ENCODE measurements at places on chromosomes 4 and X.

GRCh38 chrX:66408507-66408906 is 230.4 kb downstream of the EDA2R start:
- DNase-seq = no peak

DNA sequence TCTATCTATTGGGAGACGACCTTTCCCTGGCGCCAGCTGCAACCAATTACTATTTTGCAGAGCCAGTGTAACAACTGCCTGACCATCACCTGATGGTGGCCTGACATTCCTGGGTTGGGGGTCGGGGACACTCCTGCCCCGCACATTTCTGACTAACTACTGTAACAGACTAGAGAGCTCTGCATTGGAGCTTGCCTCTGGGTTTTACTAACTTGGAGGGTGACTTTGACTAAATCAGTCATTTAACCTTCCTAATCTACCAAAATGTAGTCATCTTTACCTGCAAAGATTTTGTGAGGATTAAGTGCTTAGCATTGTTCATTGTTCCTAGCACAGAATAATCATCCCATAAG is 37.5 kb upstream of the ABCG2 start:
- DNase-seq = no peak

DNA sequence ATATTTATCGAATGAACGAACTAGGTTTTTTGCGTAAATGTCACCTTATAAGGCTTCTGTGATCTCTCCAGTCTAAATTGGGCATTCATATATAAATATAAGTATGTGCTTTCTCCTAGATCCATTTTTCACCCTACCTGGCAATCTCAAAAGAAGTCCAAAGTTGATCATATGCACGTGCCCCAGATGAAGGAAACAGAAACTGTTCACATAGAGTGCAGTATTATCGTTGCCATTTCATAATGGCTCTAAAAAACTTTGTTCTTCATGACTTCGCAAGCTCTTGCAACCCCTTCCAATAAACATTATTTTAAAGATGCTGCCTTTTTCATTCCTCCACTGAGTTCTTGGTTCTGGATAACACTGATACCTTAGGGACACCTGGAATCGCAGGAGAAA is 708 bp downstream of the INTS12 start:
- DNase-seq = no peak

DNA sequence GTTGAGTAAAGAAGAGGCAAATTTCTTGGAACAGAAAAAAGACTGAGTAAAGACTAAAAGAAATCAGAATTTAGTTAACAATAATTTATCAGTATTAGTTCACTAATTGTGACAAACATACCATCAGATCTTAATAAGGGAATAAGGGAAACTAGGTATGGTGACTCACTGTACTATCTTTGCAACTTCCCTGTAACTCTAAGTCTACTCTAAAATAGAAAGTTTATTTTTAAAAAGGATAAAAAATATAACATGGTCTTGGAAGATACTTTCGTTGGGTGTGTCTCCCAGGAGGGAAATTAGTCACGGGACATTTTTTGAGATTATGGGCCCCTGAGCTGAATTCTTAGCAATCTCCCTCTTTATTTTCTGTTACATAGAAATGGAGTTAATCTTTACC is 97.3 kb downstream of the EMCN start:
- DNase-seq = no peak

DNA sequence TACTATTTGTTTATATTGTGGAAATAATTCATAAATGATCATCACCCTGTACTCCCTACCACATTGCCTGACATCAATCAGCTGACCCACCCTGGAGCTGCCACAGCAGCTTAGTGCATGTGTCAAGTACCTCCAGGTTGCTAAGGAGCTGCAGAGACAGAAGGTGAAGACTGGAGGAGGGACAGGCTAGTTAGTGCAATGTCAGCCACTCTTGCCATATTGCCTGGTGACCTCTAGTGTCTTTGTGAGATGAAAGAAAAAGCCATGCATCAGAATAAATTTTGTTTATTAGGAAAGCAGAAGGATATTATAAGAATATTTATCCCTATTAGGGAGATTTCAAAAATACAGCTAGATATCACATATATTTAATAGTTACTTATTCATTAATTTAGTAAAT is 243.9 kb upstream of the FAT4 start:
- no peak for DNase-seq

- no peak for DNase-seq
Observed at GRCh38 chrX:13215729-13216128, 104.1 kb downstream of the ATXN3L start.

DNA sequence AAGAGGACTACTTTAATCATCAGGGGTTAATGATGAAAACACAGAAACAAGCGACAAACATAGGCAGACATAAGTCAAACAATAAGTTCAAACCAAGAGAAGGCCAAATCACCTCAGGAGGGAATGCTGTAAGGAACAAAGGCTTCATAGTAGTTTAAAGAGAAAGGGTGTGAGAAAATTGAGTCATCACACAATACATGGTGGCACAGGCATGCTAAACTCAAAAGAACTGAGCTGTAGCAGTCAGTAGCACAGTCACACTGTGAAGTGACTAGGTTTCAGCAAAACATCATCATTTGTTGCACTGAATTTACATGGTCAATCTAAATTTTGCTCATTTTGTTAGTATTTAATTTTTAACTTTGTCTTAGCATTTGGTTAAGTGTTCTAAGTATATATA is 24.2 kb downstream of the SMC1A start:
- DNase-seq = no peak

- DNase-seq = no peak
Observed at GRCh38 chrX:37757082-37757481, 22.8 kb upstream of the CYBB start.

DNA sequence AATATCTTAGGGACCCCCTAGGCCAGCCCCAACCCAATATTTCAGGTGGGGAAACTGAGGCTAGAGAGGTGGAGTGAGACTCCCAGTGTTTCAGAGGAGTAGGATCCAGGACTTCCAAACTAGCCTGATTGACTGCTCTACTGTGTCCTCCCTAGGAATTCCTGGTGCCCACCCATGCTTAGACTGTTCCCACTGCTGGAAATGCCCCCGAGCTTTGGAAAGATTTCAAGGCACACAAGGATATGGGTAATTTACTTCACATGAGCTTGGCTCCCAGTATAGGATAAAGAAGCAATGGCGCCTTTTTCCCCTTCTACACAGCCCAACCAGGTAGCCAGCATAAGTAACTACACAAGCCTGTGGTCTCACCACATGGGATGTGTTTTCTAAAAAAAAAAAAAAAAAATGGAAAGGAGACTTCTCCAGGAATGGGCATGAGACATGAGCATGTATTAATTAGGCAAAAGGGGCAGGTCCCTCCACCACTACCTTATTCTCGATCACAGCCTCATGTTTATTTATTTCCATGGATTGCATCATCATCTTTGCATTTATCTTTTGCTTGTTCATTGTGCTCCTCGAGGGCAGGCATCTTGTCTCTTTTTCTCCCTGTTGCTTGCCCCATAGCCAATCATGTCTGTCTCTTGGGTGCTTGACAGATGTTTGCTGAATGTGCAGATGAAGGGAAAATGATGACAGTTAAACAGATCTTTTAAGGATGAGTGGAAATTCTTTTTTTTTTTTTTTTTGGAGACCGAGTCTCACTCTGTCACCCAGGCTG is 66.7 kb downstream of the DRD5 start:
- no peak for DNase-seq

DNA sequence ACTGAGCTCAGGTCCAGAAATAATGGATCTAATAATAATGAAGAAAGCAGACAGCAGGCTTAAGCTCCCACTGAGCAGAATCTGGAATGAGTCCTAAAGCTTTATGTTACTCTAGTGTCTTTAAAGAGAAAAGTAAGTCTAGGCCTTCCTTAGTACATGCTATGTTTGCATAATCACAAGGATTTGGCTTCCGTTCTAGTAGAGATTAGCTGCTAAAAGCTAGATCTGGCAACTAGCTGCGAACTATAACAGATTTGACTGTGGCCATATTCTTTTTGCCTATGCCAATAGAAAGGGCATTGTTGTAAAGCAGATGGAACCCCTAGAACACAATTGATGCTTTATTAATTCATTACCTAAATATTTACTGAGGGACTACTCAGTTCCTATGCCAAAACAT is 19.0 kb downstream of the COX7B2 start:
- DNase-seq = no peak

DNA sequence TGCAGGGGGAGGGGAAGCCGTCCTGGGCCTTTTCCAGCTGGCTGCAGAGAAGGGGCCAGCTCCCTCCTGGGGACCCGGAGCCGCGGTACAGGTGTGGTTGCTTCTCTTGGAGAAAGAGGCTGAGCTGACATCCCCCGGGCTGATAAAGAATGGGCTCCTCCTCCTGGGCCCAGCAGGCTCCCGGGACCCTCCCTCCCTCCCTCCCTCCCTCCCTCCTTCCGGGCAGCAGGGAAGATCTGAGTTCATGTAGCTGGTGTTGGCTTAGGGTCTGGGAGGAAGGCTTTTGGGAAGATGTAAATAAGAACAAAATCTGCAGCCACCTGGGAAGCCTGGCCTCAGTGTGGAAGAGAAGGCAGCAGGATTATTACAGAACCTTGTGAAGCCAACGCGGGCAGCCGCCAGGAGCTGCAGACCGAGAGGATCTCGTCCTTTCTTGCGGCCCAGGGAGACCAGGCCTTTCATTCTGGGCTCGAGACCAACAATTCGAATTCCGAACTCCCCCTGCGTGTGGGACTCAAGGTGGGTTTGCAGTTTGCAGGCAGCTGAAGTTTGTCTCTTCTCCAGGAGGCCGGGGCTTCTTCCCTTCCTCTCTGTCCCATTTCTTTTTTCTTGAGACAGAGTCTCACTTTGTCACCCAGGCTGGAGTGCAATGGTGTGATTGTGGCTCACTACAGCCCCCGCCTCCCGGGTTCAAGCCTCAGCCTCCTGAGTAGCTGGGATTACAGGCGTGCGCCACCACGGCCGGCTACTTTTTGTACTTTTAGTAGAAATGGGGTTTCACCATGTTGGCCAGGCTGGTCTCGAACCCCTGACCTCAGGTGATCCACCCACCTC is at the start of gene PLCXD1:
PLCXD1 (plus strand) TSS at position 216 of the 834 bp plus-strand sequence. CDS start 2,807 bp downstream, outside the sequence.
- no peak for DNase-seq

GRCh38 chr4:118373614-118374255 is 20.9 kb upstream of the PRSS12 start:
- no peak for DNase-seq

- DNase-seq = no peak
Observed at GRCh38 chrX:85244450-85245211, 840 bp downstream of the ZNF711 start.

GRCh38 chr4:25030277-25031076 is at the start of gene LGI2:
Gene LGI2 (minus strand): TSS chr4:25030946. CDS start chr4:25030693, 253 bp downstream.
- DNase-seq = no peak

DNA sequence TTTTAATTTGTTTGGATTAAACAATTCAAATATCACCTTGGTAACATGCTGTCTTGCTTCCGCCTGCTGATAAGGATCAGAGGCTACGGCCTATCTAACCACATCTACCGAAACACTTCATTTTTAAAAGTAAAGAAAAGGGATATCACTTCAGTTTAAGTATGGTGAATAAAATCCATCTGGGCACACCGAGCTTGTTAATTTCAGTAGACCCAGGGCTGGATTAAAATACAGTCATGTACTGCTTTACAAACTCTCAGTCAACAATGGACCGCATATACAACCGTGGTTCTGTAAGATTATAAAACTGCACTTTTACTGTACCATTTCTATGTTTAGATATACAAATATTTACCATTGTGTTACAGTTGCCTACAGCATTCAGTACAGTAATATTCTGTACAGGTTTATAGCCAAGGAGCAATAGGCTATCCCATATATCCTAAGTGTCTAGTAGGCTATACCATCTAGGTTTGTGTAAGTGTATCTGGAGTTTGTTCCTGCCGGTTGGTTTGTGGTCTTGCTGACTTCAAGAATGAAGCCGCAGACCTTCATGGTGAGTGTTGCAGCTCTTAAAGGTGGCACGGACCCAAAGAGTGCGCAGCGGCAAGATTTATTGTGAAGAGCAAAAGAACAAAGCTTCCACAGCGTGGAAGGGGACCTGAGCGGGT is 40.0 kb downstream of the SEPTIN11 start:
- DNase-seq = peak; percentile 46

- DNase-seq = no peak
Observed at GRCh38 chr4:154562697-154563254, at the start of gene FGB. Gene FGB (plus strand): TSS chr4:154563011. CDS start chr4:154563019, 8 bp downstream.

DNA sequence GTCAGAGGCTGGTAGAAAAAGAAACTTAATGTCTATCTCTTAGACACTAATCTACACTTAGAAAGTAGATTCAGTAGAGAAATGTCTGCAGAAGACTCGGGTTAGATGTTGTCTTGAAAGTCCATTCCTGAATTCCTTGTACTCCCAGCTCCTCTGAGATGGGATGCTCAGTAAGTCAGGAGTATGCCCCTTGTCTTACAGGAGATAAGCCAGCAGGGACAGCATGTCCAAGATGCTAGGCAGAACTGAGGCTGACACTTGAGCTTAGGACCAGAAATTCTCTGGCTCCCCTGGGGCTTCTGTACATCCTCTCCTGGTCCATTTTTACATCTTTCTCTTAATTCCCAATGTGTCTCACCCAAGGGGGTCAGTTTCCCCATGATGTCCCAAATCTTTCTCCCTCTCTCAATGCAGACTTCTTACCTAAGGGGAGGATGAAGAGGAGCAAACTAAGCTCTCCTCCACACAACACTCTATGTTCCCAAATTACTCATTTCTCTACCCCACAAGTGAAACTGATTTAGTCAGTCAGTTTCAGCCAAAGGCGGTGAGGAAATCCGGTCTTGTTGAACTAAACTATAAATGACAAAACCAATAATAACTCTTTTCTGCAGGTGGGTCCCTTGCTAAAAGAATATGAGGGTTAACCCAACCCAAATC is 558.2 kb upstream of the DIPK2B start:
- no peak for DNase-seq

GRCh38 chr4:75916091-75916661 is 13.9 kb upstream of the PPEF2 start:
- DNase-seq = no peak

DNA sequence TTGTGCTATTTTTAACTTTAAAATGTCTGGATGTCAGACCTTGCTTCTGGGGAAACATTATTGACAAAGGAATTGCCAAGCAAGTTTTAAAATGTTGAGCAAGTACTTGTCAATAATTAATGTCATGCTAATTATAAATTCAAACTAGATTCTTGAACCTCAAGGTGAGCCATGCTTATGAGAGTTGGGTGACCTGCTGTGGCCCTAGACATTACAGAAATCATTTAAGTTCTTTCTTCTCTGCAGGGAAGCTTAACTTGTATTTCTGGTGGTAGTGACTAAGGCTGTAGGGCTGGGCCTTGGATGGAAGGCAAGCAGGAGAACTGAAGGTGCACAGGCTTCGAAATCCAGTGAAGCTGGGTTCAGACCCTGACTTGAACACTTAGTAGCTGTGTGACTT is 14.8 kb upstream of the UCHL1 start:
- no peak for DNase-seq

GRCh38 chr4:628311-628741 is 3.0 kb downstream of the PDE6B start:
- DNase-seq = no peak

GRCh38 chrX:153687121-153688039 is at the start of gene SLC6A8:
Gene SLC6A8 (plus strand): TSS chrX:153687926. CDS start chrX:153688575, 649 bp downstream.
- DNase-seq = no peak

GRCh38 chr4:108453366-108453765 is 167.0 kb upstream of the RPL34 start:
- DNase-seq = no peak

DNA sequence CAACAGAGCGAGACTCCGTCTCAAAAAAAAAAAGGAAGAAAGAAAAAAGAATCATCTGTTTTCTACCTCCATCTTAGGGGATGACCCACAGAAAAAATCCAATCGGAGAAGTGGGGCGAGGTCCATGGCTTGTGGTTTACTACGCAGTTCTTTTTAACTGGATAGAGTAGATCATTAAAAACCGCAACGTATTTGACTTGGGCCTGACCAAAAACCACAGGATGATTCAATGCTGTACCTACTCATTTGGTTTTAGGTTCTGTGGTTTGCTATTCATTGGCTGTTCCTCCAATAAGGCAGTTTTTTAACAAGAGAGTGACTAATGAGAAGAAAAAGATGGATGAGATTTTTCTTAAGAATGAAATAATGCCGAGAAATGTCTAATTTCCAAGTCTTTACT is 83.7 kb downstream of the FREM3 start:
- no peak for DNase-seq

All from effector memory CD8-positive, alpha-beta T cell (primary cell).